ENCODE measurements at places on chromosomes 1 and 21.

- DNase-seq: no peak
Observed at GRCh38 chr1:50346621-50347020, 76.6 kb downstream of the DMRTA2 start.

- DNase-seq: peak; percentile 53
Observed at GRCh38 chr1:46246548-46247435, 771 bp upstream of the RAD54L start.

DNA sequence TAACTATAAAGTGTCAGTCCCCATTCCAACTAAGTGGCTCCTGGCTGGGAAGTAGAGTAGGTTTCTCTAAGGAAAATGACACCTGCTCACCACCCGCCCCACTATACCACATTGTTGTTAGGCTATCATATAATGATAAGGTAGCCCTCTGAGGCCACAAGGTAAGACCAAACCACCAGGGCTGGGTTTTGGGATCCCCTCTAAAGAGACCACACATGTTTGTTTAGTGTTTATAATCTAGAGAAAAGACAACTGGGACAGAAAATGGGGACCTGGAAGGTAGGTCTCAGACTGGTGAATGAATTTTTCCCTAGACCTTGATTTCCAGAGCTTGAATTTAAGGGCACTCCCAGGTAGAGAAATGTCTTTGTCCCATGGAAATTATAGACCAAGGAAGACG is 15.2 kb downstream of the AKIRIN1 start:
- DNase-seq: no peak

GRCh38 chr1:1179983-1180861 is 6.5 kb downstream of the TTLL10 start:
- no peak for DNase-seq

DNA sequence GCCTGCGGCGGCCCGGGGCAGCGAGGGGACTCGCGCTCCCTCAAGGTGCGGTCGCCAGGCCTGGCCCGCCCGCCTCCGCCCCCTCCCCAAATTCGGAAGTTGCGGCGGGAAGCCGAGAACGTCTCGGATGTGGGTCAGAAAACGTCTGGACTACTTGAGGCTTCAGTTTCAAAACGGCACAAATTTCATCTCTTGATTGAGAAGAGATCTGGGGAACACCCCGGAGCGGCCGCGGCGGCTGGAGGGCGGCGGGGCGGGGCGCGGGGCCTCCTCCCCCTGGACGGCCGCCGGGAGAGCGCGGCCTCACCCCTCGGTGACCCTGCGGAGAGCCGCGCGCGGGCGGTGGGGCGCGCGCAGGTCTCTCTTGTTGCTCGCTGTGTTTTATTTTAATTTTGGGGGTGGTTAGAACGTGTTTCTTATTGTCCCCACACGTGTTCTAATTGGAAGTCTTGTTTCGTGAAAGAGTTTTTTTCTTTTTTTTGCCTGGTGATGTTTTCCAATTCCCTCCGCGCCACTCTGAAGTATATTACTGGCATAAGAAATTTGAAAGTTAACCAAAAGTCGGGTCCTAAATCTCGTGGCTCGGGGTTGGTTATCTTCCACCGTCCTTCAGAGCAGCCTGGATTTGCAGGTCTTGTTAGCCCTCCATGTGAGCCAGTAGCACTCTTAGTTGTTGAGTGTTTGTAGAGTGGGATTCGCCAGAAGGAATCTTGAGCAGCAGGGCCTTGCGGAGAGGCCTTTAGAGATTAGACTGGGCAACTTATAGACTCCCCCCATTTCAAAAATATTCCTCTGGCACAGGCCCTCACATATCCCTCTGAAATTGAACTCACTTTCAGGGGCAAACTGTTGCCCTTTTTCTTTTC is 749 bp downstream of the PCBP3 start:
- DNase-seq: no peak

DNA sequence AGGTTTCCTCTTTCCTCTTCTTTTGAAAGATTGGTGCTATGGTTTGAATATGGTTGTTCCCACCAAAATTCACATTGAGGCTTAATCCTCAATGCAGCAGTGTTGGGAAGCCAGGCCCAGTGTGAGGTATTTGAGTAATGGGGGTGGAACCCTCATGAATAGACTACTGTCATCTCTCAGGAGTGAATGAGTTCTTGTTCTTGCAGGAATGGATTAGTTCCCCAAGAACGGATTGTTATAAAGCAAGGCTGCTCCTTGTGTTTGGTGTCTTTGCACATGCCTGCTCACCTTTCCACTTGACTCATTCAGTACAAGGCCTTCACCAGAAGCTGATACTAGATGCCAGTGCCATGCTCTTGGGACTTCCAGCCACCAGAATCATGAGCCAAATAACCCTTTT is 223.2 kb downstream of the BACH1 start:
- no peak for DNase-seq

DNA sequence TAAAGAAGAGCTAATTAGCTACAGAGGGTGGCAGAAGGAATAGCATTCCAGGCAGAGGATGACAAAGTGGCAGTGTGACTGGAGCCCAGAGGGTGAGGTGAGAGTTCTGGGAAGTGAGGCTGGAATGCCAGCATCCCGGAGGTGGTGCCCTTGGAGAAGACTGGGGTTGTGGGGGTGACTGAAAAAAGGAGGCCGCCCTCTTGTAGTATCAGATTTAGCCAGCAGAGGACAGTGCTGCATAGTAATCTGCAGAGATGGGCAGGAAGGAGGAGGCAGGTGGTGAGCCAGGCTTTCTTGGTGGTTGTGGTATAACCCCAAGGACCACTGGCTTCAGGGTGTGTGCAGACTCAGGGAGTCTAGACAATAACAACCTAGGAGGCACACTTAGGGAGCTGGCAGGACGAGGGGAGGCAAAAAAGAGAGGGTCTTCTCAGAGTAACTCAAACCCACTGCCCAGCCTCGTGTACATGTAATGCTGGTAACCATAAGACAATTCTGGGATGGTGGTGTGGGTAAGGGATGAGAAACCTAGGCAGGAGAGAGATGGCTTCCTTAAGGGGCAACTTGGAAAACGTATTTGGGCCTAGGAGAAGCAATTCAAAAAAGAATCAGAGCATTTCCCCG is 30.5 kb downstream of the MROH7 start:
- DNase-seq: peak; percentile 10

GRCh38 chr1:113565621-113566020 is 175.3 kb downstream of the MAGI3 start:
- no peak for DNase-seq

DNA sequence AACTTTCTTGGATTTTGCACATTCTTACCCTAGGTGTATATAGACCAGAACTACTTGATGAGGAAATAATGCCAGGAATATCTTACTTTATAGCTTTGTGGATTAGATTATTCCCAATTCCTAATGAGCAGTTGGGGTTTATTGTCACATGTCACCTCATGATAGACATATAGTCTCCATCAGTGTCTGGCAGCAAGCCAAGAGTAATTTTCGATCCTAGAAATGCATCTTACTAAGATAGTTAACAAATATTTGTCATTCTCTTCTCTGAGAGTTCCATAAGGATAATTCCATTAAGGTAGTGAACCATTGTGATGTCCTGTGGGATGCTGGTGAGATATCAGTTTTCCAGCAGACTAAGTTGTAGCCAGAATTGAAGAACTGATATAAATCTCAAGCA is 1282.9 kb upstream of the B3GALT2 start:
- no peak for DNase-seq

DNA sequence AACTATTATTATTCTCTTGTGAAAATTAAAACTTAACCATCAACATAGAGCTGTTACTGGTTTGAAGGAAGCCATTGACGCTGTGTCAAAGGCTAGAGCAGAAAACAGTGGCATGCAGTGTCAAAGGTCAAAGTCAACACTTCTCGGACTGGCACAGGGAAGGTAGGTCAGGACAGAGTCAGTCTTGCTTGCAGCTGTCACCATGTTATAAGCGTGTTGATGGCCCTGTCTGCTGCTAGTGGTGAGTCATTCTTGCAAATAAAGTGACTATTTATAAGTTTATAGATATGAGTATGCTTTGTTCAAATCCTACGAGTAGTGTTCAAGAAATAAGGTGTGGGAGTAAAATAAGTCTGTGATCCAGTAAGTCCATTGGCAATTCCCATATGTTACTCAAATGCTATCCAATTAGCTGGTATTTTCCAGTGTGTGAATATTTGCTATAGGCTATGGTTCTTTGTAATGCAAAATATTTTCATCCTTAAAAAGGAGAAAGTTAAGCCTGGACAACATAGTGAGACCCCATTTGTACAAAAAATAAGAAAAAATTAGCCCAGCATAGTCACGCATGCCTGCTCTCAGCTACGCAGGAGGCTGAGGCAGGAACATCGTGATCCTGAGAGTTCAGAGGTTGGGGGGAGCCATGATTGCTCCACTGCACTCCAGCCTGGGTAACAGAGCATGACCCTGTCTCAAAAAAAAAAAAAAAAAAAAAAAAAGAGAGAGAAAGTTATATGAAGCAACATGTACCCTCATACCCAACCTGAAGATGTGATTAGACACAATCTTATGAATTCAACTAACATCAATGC is 26.3 kb upstream of the TINAGL1 start:
- no peak for DNase-seq

GRCh38 chr1:58513956-58514355 is 32.6 kb downstream of the OMA1 start:
- no peak for DNase-seq

GRCh38 chr1:40897513-40897912 is 35.4 kb upstream of the CITED4 start:
- no peak for DNase-seq

- peak; percentile 11 for DNase-seq
Observed at GRCh38 chr1:88302843-88303486, 381.1 kb upstream of the PKN2 start.

- no peak for DNase-seq
Observed at GRCh38 chr1:21814241-21814918, 2.3 kb downstream of the LDLRAD2 start.

- no peak for DNase-seq
Observed at GRCh38 chr1:19651141-19651737, 7.1 kb downstream of the NBL1 start.

DNA sequence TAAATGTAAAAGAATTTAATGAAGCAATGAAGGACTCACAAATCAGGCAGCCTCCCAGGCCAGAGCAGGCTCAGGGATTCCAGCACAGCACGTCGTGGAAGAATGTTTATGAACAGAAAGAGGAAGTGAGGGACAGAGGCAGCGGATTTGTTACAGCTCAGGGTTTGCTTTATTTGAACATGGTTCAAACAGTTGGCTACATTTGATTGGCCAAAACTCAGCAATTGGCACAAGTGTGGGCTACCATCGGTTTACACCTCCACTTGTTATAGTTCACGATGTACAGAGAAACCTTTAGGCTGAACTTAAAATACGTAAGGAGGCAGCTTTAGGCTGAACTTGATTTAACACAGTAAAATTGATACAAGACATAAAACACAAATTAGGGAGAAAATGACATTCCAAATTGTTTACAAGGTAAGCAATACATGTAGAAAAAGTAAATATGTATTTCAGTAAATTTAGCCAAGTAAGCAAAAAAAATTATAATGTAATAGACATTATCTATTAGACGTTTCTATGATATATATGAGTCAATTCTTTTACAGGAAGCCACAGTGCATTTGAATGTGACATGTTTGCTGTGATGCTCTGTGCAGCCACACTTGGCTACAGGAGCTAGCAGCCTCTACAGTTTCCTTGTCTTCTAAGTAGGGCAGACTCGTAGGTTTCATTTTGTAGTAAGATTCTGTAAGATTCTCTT is 126.5 kb downstream of the ADSS2 start:
- no peak for DNase-seq

- no peak for DNase-seq
Observed at GRCh38 chr1:3359351-3359750, 95.1 kb upstream of the ARHGEF16 start.

- no peak for DNase-seq
Observed at GRCh38 chr21:25885405-25885804, 150.6 kb downstream of the GABPA start.

GRCh38 chr1:61301824-61302657 is 219.7 kb downstream of the NFIA start:
- DNase-seq: no peak

DNA sequence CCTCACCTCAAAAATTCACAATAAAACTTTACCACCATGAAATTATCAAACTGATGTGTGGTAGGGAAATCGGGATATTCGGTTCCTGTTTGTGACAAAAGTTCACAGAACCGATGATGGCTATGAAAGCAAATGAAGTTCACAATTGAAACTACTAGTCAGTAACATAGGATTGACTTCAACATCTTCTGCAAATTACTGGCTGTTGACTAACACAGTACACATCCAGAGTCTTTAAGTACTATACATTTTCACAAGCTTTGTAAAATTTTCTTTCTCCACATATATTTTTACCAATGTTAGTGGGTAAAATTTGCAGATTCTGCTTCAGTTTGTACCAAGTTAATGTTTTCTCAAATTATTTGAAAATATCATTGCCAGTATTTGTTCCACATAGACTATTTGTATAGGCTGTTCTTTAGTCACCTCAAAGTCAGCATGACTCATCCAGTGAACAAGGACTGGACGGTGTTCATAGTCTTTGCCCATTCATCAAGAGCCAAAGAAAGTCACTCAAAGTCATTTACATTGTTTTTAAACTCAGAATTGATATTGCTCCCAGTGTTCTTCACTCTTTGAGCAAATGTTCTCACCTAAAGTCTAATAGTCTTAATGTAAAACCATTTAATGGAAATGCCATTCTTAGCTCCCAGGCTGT is 213.4 kb downstream of the USP25 start:
- no peak for DNase-seq

DNA sequence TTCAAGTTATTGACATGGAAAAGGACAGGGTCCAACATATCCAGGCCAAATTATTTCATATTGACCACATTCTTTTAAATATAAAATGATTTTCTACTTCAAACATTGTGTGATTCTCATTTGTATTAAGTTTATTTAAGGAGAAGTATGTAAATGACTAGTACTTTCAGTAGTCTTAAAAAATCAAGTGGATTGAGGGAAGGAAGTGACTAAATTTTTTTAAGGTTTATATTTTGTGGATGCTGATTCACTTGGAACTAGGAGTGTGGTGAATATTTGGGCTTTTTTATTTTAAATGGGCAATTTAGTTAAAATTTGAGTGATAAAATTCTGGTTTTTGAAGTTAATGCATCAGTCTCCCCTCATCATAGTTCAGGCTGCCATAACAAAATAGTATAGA is 10.1 kb downstream of the PRRC2C start:
- no peak for DNase-seq

DNA sequence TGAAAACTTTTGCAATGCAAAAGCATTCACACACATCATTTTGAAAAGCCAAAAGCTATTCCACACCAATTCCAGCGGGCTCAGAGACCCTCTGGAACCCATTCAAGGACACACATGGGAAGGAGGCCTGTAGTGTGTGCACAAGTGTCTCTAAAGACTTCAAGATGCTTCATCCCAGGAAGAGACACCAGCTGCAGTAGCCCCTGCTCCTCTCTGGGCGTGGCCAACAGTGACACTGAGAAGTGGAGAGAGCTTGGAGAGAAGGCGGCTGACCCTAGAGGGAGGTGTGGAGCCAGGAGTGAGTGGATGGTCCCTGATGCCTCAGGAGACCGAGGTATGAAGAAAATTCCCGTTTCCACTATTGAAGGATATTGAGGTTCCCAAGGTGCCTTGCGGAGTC is 14.9 kb upstream of the TNNI1 start:
- no peak for DNase-seq
